Fibroblast of gingiva (primary cell): ENCODE measurements at places on chromosomes 16 and 17.
A peak's percentile ranks its signal among the peaks of the same experiment; 100 is the strongest.

- DNase-seq = peak; percentile 42
These were observed 67.9 kb downstream of the ZZEF1 start for GRCh38 chr17:4074831-4075495.

DNA sequence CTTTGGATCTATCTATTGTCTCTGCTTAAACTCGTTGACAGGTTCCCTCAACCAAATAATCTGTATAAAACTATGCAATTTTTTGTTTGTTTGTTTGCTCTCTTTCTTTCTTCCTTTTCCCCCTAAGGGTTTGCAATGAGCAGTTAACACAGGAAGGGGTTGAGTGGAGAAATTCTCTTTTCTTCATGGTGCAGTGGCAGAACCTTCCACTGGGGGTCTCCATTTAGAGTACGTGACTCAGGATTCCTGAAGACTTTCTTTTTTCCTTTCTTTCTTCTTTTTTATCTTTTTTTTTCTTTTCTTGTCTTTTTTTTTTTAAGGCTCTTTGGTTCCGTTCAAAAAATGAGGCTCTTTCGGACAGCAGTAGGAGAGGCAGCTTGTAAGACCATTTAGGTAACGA, 19.5 kb upstream of the RBFOX1 start:
- DNase-seq = no peak

DNA sequence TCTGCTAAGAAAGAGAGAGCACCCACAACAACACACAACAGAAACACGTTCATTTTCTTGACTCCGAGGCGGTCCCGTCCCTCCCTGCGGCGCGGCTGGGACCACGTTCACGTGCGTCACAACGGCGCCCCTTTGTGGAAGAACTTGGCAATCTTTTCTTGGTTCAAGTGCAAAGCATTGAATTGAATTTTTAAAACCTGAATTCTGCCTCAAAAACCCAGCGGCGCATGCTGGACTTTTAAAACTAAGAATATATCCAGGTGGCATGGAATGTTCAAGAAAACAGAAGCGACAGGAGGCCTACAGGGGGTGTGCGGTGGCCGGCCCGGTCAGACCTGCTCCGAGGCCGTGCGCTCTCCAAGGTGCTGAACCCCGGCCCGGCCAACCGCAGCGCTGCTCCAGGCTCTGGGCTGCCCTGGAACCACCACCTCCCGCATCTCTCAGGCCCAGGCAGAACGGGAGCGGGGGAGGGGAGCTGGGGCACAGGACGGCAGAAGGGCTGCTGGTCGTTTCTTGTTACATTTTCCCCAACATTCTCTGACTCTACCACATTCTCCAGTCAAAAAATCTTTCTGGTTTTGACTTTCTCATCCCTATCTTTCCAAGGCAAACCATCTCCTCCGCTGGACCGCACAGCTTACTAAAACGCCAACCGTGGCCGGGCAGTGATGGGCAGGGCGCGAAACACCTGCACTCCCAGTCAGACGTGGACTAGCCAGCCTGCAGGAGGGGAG, 3.4 kb upstream of the HEXD start:
- DNase-seq = peak; percentile 62

DNA sequence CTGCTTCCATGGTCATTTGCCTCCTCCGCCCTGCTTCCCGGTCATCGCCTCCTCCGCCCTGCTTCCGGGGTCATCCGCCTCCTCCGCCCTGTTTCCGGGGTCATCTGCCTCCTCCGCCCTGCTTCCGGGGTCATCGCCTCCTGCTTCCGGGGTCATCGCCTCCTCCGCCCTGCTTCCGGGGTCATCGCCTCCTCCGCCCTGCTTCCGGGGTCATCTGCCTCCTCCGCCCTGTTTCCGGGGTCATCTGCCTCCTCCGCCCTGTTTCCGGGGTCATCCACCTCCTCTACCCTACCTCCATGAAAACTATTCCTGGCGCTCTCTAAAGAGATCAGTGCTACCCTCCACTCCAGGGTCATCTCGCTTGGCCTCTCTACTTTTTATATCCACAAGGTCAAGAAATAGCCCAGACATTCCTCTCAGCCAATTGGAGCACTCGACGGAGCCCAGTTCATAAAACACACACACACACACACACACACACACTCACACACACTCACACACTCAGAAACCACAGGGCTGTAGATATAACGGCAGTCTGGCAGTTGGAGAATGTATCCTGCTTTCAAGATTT, 44.8 kb downstream of the TRARG1 start:
- DNase-seq = no peak

GRCh38 chr17:18263885-18264682, 3.6 kb downstream of the MIEF2 start:
- no peak for DNase-seq

DNA sequence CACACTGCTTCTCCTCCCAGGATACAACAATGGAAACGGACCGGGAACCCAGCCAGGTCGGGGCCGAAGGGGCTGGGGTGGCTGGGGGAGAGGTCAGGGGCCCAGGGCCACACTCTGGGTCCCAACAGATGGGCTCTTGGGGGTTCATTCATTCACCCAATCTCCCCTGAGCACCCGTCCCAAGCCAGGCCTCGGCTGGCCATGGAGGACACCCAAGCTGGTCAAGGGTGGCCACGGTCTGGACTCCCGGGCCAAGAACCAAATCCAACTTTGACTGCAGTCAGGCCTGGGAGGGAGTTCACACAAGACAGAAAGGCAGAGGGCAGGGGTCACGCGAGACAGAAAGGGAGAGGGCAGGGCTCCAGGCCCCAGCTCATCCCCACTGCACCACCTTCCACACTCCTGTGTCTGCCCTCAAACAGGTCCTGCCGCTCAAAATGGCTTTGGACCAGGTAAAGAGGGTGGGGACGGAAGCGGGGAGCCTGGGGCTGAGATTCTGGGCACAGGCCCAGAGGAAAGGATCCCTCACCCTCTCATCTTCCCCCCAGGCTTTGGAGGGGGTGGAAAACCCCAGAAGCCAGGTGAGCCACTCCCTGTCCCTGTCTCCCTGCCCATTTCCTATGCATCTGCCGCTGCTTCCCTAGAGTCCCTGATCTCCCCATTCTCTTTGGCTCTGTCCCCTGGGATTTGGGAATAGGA, 12.3 kb upstream of the PKMYT1 start:
- no peak for DNase-seq

GRCh38 chr17:56978441-56979090, 635 bp downstream of the SCPEP1 start:
- peak; percentile 47 for DNase-seq

DNA sequence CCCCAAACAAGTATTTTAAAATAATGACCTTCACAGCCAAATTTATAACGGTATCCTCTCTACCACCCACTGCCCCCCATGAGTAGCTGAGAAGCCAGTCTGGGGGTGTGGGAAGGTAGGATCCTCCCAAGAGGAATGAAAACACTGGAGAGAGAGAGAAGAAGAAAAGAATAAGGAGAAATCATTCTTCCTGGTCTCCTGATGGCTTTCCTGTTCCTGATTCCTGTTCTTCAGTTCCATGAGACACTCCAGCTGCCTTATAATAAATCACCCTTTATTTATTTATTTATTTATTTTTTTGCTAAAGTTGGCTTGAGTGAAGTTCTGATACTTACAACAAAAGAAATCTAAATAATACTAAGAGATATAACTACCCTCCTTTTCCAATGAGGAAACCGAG, 56.4 kb upstream of the FAM20A start:
- DNase-seq = no peak

- DNase-seq = no peak
These were observed 281.9 kb downstream of the FTO start for GRCh38 chr16:53985861-53986260.

- no peak for DNase-seq
These were observed 8.6 kb downstream of the CEP95 start for GRCh38 chr17:64515419-64515818.

DNA sequence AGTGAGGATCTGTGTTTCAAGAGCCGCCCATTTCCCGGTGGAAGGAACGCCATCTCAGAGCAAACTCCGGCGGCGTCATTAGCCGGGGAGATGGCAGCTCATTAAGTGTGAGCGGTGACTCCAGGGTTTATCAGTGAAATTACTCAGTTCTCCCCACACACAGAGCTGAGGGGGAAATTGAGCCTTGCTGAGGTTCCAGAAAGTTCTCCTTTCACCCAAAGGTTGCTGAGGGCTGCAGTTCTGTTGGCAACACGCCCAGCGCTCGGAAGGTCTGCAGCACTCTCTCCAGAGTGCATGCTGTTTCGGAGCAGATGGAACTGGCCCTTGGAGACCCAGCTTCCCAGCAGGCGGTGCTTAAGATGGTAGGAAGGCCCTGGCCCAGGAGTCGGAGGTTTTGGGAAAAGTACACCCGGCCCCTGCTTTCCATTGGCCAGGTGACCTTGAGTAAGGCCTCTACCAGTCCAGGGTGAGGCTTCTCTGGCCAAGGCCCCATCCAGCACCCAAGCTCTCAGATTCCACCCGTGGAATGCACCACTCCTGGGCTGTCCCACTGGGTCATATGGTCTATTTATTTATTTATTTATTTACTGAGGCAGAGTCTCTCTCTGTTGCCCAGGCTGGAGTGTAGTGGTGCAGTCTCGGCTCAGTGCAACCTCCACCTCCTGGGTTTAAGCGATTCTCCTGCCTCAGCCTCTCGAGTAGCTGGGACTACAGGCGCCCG, 167.7 kb upstream of the CIBAR2 start:
- DNase-seq = no peak

GRCh38 chr17:31433811-31434726, 42.6 kb downstream of the RAB11FIP4 start:
- no peak for DNase-seq

DNA sequence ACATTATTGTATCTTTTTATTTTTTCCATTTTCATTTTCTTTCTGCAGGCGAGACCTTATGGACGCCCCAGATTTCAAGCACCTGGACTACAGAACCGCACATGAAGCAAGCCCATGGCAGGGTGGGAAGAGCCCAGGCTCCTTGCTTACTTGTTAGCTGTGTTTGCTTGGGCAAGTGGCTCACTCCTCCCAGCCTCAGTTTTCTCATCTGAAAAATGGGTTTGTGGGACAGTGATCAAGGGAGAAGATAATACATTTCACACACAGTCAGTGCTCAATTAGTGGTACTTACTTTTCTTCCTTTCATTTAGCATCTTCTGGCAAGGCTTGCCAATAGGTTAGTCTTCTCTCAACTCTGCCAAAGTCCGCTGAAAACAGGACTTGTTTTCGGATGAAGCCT, 117.5 kb downstream of the IRX3 start:
- DNase-seq = no peak

DNA sequence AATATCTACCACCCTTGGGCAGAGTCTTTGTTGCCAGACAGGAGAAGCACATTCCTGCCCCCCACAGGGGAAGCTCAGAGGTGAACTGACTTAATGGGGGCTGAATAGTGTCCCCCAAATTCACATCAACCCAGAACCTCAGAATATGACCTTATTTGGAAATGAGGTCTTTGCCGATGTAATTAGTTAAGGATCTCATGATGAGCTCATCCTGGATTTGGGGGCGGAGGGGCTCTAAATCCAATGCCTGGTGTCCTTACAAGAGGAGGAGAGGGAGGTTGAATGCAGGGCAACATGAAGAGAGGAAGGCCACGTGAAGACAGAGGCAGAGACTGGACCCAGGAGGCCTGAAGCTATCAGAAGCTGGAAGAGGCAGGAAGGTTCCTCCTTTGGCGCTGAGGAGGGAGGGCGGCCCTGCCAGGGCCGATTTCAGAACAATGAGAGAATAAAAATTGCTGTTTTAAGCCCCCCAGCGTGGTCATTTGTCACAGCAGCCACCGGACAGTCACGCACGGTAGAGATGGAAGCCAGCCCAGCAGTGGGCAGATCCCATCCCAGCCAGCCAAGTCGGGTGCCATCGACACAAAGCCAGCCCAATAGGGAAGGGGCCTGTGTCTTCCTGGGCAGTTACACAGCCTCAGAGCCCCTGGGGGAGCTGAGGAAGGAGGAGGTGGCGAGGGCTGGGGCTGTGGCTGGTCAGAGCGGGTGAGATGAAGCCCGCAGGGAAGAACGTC, 21.3 kb downstream of the C16orf74 start:
- no peak for DNase-seq
